ENCODE measurements at places on chromosomes 5 and 9. TPM values are rescaled to one million over a fixed set of nuclear protein-coding genes. Genes with fewer than 3 reads are reported as not detected.

SV2C gene
- 0.20 TPM for total RNA-seq

SLC27A6 gene
- 33.5 TPM for total RNA-seq

ACTBL2 gene
- total RNA-seq, result not detected

PCDHA9 gene
- total RNA-seq, result not detected

SVEP1 gene
- 9.0 TPM for total RNA-seq

Data from heart left ventricle (tissue), 16 donors.